Karpas-422 (cell line): ENCODE measurements at places on chromosomes 6 and 20. TPM values are rescaled to one million over a fixed set of nuclear protein-coding genes. Genes with fewer than 3 reads are reported as not detected.

DNA sequence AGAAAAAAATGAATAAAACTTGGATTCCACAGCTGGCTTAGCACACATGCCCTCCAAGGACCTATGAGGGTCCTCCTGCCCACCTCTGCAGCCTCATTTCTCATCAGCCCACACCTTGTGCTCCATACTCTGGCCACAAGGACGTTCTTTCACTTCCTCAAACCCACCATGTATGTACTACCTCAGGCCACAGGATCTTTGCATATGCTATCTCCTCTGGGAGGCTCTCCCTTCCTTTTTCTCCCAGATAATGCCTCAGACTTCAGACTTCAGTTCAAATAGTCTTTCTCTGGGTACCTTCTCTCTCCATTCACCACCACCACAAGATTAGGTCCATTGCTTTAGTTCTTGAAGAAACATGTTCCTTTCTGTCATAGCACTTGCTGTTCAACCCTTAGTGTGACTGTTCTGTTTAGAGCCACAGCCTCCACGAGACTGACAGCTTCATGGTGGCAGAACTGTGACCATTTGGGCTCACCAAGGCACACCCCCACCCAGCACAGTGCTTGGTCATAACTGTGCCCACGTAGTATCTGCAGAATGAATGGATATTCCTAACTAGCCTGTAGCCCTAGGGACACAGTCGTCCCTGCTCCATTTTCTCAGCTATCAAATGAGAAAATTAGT is 146.7 kb upstream of the LRFN2 start:
- H3K4me1 ChIP-seq: peaks cover 84% of the 10 kb centered on the region
- peak overlapping the region; percentile 45 for H3K4me3 ChIP-seq
- peak overlapping the region; percentile 99 for H3K27ac ChIP-seq
- DNase-seq: peak; percentile 93
- no peaks in the 10 kb centered on the region for H3K36me3 ChIP-seq

- H3K27me3 ChIP-seq: no peaks in the 10 kb centered on the region
- H3K27ac ChIP-seq: no peak overlapping the region
- H3K4me1 ChIP-seq: no peaks in the 10 kb centered on the region
- no peak overlapping the region for H3K4me3 ChIP-seq
- no peak for DNase-seq
Observed at GRCh38 chr6:71332012-71332411, 43.4 kb downstream of the OGFRL1 start.

- no peak for DNase-seq
- H3K27me3 ChIP-seq: no peaks in the 10 kb centered on the region
- H3K4me1 ChIP-seq: no peaks in the 10 kb centered on the region
- no peak overlapping the region for H3K4me3 ChIP-seq
- H3K27ac ChIP-seq: no peak overlapping the region
Observed at GRCh38 chr6:40881501-40881900, 157.5 kb downstream of the UNC5CL start.

TGM3 gene
- not detected in 2 replicates for total RNA-seq

XKR7 gene
- total RNA-seq: under 0.01 TPM in 1 of 2 replicates, not detected in the other
